NCI-H2081 (cell line): ENCODE measurements at places on chromosomes 1 and 21.

DNA sequence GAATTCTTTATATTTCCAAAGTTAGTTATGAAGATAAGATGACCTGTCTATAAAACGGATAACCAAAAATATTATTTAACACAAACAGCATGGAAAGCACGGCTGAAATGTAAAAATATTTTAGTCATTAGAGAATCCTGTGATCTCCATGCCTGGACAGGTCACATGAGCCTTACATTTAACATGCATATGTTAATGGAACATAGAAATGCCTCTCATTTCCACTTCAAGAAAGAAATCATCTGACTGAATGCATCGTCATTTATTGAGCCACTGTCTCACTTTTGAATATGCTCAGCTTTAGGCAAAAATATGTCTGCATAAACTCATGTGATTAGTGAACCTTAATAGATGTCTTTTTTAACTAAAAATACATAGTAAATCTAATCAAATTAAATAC, 115.5 kb upstream of the COL24A1 start:
- no peak for DNase-seq

DNA sequence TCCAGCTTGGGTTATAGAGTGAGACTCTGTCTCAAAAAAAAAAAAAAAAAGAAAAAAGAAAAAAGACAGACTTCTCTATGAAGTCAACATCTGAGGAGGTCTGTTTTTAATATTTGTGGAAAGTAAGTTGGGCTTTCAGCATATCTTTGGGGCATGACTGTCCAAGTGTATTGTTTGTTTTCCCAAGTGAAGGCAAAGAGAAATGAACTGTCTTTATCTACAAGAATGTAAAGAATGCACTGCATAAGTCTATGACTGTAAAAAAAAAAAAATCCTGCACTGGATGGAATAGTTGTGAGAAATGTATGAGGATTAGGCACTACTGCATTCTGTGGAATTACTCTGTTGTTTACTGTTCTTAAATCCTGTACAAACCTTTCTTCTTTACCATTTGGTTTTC, 45.6 kb upstream of the TMEM61 start:
- no peak for DNase-seq

GRCh38 chr1:84701376-84701775, 11.1 kb upstream of the SSX2IP start:
- no peak for DNase-seq

DNA sequence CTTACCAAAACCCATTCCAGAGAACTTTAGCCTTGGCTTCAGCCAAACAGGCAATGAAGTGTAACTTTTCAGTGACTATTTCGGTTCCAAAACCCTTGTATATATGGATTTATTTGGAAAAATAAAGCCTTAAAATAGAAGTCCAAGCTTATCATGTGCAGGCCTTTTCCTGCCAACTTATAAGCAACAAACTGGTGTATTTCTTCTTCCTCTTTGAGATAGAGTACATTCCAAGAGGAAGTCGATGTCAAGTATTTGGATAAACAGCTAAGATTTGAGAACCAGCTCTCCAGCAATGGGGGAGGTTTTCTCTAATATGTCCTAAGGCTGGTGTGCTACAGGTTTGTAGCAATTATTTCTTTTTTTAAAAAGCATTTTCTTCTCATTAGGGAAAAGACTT, 407.8 kb downstream of the DUSP10 start:
- DNase-seq = no peak

DNA sequence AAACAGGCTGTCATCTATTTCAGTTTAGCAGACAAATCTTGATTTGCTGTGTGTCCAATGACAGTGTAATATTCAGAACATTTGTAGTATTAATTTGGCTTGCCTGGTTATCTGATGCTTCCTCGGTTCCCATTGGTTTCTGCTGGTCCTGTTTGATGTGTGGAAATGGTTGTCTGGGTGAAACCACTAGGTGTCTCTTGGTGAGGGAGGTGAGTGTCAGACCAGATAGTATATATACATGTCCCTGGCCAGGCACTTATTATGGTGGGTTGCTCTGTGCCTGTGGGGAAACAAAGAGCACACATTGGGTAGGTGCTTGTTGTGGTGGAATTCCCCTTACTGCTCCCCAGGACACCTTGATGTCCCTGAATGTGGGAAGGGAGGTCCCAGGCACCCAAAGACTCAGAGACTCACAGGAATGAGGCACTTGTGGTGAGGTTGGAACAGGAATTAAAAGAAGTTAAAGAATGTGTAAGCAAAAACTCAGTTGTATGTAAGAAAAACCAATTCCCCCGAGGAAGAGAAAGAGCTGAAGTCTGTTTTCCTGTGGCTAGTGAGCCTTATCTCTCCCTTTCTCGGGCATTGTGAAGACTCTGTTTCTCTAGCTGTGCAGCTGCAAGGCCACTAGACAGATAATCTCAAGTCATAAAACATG, 1519.1 kb downstream of the BRINP3 start:
- no peak for DNase-seq

- no peak for DNase-seq
These were observed 52.8 kb upstream of the TRABD2B start for GRCh38 chr1:48049823-48050535.
